Stimulated activated CD4-positive, alpha-beta T cell treated with anti-CD3 and anti-CD28 coated beads, Interleukin-1b, Interleukin-23, amount 100 ng/mL, for 1 hour (primary cell): ENCODE measurements at places on chromosomes 16 and 17.

- peak; percentile 60 for DNase-seq
Observed at GRCh38 chr16:24010440-24011089, 174.8 kb downstream of the PRKCB start.

- no peak for DNase-seq
Observed at GRCh38 chr16:67668495-67669157, 2.0 kb downstream of the C16orf86 start.

- no peak for DNase-seq
Observed at GRCh38 chr16:59116744-59117143, 382.6 kb upstream of the GOT2 start.

DNA sequence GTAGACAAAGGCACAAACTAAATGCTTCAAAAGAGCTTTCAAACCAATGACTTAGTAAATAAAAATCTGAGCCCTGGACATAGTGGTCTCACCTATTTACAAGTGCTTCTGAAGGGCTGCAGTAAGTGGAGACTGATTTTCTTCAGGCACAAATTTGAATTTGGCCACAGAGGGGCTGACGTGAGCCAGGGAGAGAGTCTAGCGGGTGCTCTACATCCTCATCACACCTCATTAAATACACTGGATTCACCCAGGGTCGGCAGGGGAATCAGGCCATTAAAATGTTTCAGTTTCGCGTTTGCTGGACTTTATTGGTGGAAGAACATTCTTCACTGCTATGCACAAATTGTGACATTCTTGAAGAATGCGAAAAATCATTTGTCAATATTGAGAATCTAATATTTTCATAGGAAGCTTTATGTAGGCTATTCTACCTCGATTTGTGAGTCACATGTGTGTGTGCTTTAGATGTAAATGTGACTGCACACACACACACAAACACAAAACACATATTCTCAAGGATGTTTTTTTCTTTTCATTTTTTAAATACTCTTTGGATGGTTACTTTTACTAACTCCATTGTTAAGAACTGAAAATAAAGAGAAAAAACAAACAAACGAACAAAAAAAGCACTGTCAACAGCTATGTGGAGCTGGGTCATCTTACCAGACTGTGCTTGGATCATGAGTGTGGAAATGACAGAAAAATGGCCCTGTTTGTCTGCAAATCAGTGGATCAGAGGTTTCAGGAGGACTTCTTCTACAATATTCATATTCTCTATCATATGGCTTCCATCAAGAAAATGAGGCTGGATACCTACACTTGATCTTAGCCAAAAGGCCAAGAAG is 58.9 kb downstream of the CDH11 start:
- DNase-seq: no peak

GRCh38 chr16:57299009-57299718 is 14.7 kb upstream of the PLLP start:
- no peak for DNase-seq

- no peak for DNase-seq
Observed at GRCh38 chr17:67902511-67903231, 77.4 kb downstream of the BPTF start.

DNA sequence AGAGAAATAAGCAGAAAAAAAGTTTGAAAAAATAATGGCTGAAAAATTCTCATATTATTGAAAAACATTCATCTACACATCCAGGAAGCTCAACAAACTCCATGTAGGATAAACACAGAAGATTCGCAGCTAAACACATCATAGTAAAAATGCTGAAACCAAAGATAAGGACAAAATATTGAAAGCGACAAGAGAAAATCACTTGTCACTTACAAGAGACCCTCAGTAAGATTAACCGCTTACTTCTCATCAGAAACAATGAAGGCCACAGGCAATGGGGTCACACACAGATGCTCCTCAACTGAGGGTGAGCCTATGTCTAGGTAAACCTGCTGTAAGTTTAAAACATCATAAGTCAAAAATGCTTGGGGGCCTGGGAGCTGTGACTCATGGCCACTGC is 38.1 kb upstream of the METRNL start:
- DNase-seq: no peak

DNA sequence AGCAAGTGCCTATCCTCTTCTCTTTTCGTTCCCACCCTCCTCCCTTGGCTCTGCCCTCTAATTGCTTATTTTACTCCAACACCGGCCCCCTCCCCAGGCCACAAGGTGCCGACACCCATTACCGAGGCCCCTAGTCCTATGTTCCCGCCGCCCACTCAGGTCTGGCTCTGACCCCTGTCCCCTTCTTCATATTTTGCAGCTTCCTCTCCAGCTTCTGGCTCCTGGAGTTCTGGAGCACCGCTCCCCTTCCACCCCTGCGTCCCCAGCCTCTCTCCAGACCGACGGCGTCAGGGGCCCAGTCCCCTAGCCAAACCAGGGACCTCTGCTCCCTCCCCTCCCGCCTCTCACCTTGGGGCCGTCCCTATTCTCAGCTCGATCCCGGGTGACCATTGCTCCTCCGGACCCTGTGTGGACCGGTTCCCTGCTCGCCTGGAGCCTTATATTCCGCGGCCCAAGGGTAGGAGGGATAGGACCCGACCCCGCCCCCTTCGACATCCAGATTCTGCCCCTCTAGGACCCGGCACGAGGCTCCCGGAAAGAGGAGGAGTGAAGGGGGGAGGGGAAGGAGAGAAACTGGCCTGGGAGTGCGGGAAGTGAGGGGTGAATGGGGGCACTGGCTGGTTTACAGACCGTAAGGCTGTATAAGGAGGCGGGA is at the start of gene HES7:
Gene HES7 (minus strand): TSS at position 412 of the 655 bp plus-strand sequence. CDS start 22 bp downstream, at position 390.
- DNase-seq: no peak

DNA sequence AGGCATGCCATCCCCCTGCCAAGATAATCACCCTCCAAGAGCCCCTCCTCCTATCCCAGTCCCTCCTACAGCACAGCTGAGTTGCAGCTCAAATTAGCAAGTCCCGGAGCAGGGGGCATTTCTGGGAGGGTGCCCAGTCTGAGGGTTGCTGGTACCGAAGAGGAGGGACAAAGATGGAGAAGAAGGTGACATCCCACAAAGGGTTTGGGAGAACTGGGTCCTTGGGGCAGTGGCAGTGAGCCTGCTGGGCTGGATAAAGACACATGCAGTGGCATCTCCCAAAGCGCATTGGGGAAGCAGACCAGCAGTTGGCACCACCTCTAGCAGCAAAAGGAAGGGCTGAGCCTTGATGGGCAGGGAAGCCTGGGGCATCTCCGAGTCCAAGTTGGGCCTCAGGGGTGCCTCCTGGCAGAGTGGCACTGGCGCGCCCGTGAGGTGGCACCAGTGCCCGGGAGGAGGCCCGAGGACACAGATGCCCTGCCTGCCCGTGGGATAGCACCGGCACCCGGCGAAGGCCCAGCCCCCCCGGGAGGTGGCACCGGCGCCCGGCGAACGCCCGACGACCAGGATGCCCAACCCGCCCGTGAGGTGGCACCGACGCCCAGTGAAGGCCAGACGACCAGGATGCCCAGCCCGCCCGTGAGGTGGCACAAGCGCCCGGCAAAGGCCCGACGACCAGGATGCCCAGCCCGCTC is 622 bp downstream of the TOM1L2 start:
- DNase-seq: no peak

DNA sequence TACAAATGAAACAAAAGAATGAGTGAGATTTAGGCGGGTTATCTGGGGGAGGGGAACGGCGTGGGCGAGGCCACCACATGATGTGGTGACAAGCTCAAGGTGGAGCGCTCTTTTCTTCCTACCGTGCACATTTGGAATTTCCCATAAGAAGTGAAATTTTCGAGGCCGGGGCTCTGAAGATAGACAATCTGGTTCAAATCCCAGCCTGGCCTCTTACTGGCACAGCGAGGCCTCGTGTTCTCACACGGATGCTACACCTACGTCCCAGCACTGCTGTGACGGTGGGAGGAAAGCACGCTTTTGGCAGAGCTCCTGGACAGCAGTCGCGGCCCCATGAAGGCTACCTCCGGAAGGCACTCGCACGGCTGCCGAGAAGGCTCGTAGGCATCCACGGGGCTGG is 25.2 kb downstream of the ZDHHC7 start:
- DNase-seq: no peak

DNA sequence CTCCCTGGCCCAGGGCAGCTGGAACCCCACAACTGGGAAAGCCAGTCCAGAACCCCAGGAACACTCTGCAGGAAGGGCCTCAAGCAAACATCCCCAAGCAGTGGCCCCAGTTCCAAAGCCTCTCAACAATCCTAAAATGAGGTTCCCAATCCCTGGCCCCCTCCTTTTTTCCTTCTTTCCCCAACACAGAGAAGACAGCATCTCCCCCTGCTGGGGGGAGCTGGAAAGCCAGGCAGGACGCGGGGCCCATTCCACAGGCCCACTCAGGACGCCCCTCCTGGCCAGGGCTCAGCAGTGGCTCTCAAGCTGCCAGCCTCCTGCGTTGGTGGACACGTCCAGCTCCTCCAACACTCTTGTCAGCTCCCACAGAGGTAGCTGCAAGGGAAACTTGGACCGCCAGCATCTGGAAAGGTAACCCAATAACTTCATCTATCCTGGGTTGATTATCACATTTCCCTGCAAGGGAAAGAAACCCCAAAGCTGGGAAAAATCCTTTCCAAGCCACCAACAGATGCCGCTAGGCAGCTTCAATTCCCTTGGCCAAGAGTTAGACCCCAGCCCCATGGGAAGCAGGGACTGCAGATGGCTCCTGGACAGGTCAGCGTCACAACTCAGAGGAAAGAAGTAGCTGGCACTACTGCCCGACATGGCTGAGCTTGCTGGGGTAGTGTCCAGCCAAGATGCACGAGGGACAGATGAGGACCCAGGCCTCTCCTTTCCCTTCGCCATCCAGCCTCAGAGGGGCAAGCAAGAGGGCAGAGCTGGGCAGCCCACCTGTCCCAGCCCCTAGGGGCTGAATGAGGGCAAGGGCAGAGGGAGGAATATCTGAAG is 7.6 kb downstream of the HDAC5 start:
- DNase-seq: no peak

DNA sequence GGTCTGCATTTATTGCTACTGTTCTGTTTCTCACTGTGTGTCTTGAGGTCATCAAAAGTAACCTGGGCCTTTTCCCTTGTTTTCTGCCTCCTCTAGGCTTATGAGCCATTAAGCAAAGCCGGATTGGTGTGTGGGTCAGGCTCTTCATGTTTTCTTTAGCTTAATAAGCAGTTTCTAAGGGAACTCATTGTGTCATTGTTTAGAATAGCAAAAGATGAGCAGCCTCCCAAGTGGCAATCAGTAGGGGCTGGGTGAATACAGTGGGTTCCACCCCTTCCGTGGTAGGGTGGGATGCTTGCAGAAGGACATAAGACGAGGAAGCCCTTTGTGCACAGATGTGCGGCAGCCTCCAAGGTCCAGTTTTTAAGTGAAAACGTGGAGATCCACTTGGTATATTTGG is 34.5 kb downstream of the ABCC1 start:
- DNase-seq: no peak

DNA sequence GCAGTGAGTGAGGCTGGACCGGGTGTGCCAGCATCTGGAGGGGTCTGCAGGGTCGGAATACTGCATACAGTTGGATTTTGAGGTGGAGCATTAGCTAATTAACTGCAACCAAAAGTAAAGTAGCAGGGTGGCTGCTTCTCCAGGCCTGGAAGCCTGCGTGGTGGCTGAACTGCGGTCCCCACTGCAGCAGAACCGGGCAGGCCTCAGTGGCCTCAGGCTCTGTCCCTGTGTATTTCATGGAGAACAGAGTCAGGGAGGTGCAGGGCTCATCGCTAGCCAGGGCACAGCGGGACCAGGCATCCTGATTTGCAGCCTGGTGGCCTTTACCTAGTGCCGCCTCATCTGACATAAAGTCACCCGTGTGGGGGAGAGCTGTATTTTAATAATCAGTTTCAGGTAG is 131.9 kb downstream of the RPTOR start:
- no peak for DNase-seq

DNA sequence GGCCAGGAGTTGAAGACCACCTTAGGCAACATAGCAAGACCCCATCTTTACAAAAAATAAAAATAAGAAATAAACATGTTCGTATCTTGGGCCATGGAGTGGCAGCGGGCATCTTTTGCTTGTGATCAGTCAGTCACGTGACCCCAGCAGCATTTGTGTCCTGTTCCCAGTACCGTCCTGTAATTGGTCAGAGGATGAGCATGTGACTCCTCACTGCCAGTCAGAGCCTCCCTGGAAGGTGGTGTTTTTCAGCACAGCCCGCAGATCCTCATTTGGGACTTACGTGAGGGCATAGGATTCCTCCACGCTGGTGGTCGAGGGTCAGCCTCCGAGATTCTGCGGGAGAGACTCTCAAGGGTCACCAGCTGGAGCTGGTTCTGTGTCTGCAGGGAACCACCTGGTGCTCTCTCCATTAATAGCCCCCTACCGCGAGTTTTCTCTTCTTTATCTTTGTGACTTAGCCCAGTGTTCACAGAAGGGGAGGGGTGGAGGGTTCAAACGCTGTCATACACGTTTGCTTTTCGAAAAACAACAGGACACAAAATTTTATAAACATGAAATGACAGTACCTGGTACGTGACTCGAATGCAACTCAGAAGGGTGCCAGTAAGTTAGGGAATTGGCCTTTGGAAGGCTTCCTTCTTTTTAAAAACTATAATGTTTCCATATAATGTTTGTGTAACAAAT is 17.2 kb downstream of the MRC2 start:
- no peak for DNase-seq

- no peak for DNase-seq
Observed at GRCh38 chr16:50844840-50845239, 103.0 kb downstream of the CYLD start.

DNA sequence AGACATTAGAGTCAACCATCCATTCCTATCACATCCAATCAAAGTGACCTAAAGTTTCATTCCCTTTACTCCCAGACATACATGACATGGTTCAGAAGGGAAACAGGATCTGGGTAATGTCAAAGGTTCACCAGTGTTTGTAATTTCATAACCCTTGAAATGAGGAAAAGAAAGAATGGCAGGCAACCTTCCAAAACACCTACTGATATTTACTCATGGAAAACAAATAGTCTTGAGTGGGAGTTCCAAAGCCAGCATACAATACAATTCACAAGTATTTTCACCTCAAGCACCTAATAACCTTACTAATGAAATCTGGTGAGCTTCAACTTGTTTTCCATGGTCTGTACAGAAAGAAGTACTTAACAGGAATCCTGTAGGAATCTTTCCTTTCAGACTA is 72.5 kb upstream of the AXIN2 start:
- no peak for DNase-seq

GRCh38 chr17:51948128-51948527 is 210.4 kb downstream of the CA10 start:
- no peak for DNase-seq

DNA sequence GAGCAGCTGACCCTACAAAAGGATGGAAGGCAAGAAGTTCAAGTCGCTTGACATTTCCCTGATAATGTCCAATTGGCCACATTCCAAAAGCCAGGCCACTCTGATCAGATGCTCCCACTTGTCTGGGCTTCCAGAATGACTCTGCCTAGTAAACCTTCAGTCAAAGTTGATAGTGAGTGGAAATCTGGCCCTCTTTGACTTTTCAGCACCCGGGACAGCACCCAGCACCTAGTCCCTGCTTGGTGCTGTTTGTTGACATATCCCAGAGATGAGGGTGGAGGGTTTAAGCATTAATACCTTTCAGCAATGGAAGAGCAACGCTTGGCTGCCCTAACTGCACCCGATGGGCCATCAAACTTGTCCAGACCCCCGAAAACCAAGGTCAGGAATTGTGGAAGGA is 131.3 kb downstream of the AIPL1 start:
- no peak for DNase-seq

GRCh38 chr17:30864636-30865035 is 32.9 kb downstream of the ATAD5 start:
- no peak for DNase-seq

GRCh38 chr17:15185625-15185991 is 79.5 kb downstream of the PMP22 start:
- no peak for DNase-seq
